ENCODE measurements at places on chromosomes 5 and 9.
A peak's percentile ranks its signal among the peaks of the same experiment; 100 is the strongest.

DNA sequence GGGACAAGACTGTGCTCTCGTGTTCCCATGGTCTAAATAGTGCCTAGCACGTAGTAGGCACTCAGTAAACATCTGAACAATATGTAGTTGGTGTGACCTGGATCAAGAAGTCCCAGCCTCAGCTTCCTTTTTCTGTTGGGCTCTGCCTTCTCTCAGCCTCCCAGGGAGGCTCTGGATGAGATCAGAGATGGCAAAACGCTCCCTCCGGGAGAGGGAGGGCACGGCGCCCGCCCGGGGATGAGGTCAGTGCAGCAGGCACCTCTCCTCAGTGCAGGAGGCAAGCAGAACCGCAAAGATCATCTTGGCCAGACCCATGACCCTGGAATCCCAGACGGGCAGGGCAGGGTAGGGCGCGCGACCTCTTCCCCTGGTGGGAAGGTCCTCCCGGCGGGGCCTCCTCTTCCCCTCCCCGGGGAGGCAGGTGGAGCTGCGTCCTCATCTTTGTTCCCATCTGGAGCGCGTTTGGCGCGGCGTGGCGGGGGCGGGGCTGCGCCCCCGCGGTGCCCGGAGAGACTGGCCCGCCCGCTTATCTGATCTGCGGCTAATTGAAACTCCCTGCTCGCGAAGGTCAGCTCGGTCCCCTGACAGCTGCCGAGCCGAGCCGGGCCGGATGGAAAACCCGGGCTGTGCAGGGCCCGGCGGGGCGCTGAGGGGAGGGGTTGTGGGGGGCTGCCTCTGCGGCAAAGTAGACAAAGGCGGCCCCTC lies 60.9 kb downstream of the CXXC5 start:
- peak; percentile 99 for DNase-seq

GRCh38 chr9:38092200-38092524 lies 23.1 kb upstream of the SHB start:
- DNase-seq, result no peak

DNA sequence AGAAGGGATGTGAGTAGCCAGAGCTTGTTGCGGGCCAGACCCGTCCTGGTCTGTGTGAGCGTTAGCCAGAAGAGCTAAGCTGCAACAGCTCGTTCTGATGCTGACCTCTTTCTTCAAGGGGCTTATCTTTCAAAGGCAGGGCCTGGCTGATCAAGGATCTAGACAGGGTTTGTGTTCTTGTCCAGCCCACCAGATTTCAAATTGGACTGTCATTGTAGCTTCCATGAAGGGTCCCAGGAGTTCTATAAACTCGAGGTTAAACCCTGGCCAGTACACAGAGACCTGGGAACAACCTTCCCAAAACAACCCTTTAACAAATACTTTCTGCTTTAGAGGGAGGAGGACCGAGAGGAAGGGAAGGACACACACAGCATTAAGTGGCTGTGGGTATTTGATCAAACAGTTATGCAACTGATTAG lies 153.0 kb upstream of the TUT7 start:
- no peak for DNase-seq

- no peak for DNase-seq
Measured at GRCh38 chr5:68074633-68075032, 140.9 kb upstream of the PIK3R1 start.

DNA sequence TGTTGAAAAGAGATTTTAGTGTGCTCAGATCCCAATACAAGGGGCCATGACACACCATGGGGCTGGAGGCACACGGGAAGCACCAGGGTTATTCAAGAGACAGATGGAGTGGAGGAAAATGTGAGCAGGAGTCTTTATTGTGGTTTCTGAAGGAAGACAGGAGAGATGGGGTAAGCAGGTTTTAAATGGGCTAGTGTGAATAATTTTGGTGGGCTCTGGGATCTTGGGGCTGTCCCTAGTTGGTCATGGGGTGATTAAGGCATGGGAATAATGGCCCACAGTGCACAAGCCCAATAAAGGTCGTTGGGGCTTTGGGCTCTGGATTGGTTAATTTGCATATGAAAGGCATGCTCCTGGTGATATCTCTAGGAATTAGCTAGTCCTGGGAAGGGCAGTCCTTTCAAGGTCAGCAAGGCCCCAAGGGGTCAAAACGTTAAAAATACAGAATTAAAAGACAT lies 3.6 kb upstream of the SCGB3A2 start:
- DNase-seq, result no peak

DNA sequence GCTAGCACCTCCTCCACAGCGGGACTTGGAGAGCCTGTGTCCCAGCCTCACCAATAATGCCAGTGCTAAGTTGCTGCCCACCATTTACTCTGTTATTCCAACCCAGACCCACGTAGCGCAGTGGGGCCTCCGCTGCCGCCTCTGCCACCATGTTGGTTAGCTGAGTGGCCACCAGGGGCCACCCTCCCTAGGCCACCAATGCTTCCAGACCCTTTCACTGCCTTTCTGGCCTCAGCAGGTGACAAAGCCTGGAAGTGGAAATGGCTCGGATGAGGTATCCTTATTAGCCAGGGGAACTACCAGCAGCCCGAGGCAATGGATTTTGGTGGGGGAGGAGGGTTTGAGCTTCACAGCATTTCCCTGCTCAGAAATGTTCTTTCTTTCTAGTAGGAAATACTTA lies 110.1 kb downstream of the OSTF1 start:
- DNase-seq, result no peak

- peak; percentile 67 for DNase-seq
Measured at GRCh38 chr9:70420441-70421271, 6.2 kb upstream of the KLF9 start.

GRCh38 chr5:10632110-10632761 lies 68.4 kb downstream of the ANKRD33B start:
- DNase-seq, result peak; percentile 31

- no peak for DNase-seq
Measured at GRCh38 chr5:142356349-142356715, 31.5 kb upstream of the SPRY4 start.

- DNase-seq, result no peak
Measured at GRCh38 chr5:53948598-53948997, 361.8 kb downstream of the ARL15 start.

DNA sequence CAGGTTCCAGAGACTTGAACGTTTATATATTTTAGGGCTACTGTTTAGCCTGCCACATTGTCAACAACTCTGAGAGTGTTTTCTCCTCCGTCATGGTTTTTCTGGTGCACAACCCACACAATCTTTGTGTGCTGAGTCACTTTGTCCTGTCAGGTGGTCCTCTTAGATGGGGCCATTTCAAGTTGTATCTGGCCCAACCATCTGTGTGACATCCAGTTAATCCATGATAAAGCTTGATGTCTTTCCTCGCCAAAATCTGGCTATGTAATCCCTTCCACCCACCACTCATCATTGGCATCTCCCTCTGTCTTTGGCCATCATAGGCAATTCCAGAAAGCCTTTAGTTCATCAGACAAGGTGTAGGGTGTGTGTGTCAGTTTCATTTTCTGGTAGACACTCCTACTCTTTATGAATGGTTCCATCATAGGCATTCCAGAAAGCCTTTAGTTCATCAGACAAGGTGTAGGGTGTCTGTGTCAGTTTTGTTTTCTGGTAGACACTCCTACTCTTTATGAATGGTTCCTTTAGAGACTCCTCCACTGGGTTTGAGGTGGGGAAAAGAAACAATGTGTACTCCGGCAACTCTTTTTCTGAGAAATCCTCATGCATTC lies 282.0 kb upstream of the ACTBL2 start:
- no peak for DNase-seq

DNA sequence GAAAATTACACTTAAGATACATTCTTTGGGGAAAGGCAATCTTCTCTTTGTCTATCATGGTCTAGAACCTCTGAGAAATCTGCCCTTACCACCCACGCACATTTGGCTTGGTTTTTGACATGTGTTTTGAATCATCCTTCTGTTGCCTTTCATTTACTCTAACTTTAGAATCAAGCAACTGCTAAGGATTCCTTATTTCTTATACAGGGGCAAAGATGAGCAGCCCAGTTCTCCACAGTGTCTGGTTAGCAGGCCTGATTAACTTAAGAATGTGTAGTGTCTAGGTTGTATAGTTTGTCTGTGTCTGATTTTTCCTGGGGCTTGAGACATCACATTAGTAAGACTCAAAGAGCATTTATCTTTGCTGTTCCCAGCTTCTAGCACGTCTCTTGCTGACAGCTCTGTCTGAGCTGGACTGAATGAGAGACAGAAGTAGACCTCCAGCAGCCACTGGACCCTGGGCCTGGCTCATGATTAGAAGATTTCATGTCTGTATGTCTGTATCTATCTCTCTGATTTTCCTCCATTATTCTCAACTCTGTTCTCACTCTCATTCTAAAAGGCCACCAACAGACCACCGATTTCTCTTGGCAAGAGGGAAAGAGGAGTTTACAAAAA lies 31.8 kb upstream of the PCA3 start:
- DNase-seq, result peak; percentile 21

GRCh38 chr9:35690294-35690613 lies 529 bp upstream of the TPM2 start:
- no peak for DNase-seq

DNA sequence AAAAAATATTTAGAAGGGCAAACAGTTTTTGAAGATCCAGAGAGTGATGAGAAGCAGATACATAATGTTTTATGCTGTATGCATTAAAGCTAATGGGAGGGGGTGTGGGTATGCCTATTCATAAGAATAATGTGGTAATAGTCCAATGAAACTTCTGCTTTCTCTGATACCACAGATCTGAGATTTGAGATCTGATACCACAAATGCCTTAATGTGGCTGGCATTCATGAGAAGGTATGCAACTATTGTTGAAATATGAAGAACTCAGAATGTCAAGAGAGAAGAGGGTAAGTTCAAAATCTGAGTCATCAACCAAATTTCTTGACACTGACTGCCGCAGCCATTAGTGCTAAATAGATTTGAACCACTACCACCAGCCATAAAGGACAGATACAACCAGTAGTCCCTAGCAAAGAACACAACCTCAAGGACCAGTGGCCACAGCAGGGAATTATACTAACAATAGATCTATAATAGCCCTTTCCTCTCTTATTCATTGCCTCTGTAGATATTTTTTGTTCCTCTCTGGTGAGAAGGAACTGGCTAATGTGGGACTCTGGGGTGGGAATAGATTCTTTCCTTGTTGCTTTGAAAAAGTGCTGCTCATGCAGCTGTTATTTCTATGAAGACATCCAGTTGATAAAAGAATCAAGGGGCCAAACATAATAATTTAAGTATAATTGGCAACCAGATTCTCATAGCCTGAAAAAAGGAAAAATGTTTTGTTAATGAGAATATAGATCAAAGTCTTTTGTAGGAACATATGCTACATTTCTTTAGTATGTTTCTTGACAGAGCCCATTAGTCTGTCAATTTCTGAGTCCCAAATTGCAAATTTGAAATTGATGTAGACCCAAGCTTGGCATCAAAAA lies 256.5 kb upstream of the ZNF608 start:
- DNase-seq, result no peak

DNA sequence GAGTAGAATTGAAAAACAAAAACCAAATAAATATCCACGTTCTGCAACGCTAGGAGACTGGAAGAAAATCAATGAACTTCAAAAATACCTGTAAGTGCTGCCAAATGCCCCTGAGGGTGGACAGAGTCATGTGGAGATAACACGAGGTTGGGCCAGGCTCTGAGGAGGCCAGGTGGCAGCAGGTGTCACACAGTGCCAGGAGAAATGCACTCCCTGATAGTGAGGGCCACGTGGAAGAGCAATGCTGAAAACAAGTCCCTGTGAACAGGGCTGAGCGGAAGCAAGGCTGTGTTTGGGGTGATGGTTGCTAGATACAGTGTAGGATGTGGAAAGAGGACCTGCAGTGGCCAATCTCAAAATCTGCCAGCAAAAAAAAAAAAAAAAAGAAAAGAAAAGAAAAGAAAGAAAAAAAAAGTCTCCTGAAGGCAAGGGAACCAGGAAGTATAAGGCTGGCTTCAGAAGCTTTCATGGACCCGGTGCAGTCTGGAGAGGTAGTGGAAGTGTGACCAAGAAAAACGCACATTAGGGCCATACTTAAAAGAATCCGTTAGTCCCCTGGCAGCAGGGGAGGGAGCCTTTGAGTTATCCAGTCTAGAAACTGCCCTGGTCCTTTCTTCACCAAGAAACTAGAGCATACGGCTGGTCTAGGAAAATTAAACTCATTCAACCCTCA lies 16.8 kb downstream of the C1QTNF3 start:
- no peak for DNase-seq

DNA sequence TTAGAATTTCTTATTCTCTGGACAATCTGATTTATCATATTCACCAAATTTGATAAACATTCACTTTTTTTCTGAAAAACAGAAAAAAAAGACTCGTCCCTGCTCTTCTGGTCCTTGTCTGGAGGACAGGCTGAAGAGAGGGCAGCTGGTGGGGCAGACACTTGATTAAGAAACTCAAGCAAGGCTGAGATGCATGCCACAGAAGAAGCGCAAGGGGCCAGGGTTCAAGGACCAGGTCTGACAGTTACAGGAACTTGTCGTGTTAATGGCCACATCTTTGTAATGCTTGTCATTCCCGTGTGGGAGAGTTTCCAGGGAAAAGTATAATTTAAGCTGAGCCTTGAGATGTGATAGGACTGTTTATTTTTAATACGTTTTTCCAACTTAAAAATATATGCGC lies 40.6 kb upstream of the SHB start:
- no peak for DNase-seq

DNA sequence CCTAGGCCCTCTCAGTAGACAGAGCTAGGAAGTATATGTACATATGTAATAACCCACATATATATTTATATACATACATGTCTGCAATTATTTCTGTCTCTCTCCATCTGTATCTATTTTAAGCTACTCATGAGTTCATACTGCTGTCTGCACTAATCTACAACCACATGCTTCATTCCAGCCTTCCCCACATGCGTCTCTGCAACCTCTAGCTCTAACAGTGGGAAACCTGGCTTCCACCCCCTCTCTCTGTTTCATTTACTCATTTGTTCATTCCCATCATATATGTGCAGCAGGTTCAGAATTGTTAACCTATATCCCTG lies 23.3 kb downstream of the DCANP1 start:
- DNase-seq, result no peak

GRCh38 chr9:120482424-120483186 lies 97.4 kb downstream of the CDK5RAP2 start:
- DNase-seq, result no peak

DNA sequence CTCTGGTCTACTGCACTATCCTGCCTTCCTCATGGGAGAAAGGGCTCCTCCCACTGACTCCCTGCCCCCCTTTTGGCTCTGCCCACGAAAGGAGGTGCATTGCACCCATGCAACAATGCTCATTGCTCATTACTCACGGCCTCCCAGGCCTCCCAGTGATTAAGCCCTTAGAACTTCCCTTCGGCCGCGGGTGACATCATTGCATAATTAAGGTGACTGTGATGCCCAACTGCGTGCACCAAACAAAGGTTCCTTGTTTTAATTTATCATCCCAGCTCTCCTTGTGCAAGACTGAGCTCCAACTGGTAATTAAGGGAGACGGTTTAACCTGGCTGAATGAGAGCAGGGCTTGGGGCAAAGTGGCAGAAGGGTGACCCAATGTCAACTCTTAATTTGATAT lies 180.4 kb downstream of the GAS1 start:
- peak; percentile 96 for DNase-seq

GRCh38 chr9:128575916-128576315 lies 23.5 kb downstream of the SPTAN1 start:
- no peak for DNase-seq

- no peak for DNase-seq
Measured at GRCh38 chr5:82873452-82873851, 203.7 kb downstream of the TMEM167A start.

All from kidney glomerular epithelial cell (primary cell).